ENCODE measurements at places on chromosomes 6 and 20.

DNA sequence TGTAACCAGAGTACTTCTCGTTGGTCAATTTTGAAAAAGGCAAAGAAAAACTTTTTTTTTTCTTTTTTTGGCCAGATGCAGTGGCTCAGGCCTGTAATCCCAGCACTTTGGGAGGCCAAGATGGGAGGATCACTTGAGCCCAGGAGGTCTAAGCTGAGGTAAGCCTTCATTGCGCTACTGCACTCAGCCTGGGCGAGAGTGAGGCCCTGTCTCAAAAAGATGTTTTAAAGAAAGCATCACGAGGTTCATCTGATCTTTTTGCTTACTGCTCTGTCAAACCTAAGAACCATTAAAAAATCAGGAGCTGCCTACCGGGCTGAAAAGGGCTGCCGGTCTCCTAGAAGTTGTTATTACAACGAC is 607 bp downstream of the LYRM2 start:
- DNase-seq, result no peak

- no peak for DNase-seq
Measured at GRCh38 chr20:37238426-37238825, 23.2 kb downstream of the GHRH start.

GRCh38 chr6:164005004-164005711 is 590.6 kb downstream of the QKI start:
- DNase-seq, result no peak

DNA sequence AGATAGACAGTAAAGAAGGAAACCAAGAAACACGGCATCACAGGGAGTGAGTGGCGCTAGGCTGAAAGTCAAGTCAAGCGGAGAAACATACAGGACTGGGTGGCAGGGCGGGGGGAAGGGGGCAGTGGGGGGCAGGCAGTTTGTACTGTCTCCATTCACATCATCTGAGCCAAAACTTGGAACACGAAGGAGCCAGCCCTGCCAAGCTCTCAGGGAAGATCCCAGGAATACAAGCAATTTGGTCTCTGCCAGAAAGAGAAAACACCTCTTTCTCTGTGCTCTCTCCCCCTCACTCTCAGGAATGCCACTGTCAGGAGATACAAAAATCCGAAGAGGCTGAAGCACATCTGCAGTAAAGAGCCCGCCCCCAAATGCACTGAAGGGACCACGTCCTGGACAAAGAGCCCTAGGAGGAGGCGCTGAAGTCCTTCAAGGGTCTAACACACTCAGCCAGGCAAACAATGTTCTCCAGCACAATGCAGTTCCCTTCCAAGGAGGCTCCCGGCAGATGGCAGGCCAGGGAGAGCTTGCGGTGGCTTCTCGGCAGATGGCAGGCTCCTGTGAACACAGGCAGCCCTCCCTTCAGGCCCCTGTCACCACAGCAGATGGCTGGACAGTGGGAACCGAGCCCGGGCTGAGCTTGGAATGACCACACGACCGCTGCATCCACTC is 90.0 kb downstream of the ATP9A start:
- DNase-seq, result no peak

DNA sequence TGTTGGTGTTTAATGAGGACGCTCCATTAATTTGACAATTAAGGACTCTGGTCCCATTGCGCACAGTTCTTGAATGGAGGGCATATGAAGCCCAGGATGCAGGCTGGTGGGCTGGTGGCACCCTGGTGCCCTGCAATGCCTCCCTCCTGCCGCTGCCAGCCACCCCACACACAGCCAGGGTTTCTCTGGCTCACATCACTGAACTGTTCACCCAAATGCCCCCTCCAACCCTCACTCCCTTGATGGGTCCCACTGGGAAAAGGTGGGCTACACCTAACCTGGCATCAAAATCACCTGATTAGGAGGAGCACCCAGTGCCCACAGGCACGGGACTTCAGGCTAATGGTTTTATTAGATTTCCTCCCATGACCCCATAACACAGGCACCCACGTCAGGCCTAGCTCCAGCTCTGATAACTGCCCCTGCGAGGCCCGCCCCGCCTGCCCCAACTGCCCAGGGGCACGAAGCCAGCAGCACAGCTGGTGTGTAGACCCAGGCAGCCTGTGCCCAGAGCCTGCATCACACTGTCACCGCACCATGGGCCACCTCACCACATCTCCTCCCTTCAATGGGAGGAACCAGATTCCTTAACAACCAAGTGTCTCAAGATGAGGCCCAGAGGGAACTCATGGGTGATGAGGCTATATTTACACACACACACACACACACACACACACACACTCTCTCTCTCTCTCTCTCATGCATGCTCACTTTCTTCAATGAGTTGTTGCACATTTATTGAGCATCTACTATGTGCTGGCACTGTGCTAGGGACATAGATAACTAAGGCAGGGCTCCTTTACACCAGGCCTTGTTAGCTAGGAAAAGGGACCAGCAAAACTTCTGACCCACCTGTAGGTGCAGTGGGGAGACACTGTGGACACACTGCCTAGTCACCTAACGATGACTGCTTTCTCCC is 107.3 kb downstream of the NOL4L start:
- no peak for DNase-seq

DNA sequence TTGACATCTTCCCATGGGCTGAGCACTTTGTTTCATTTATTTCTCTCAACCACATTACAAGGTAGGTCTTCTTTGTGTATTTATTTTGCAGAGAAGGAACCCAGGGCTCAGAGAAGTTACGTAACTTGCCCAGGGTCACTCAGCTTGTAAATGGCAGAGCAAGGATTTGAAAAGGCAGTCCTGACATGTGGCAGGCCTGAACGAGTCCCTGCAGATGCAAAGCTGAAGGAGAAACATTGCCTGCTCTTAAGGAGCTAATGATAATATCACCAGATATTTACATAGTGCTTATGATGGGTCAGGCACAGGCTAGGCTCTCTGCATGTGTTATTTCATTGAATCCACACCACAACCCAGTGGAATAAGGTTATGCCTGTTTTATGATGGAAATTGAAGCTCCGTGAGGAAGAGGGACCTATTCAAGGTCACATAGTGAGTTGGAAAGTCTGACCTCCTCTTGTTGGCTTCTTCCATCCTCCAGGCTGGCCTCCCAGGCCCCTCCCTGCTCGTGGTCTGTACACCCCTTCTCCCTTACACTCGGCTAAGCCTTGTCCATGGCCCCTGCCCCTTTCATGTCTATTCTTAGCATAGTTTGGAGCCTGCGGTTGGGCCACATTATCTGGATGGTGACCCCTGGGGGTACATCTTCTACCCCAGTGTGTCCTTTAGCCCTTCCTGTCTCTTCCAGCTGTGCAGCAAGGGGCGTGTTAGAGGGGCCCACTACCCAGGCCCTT is 12.5 kb downstream of the MYH7B start:
- DNase-seq, result no peak

DNA sequence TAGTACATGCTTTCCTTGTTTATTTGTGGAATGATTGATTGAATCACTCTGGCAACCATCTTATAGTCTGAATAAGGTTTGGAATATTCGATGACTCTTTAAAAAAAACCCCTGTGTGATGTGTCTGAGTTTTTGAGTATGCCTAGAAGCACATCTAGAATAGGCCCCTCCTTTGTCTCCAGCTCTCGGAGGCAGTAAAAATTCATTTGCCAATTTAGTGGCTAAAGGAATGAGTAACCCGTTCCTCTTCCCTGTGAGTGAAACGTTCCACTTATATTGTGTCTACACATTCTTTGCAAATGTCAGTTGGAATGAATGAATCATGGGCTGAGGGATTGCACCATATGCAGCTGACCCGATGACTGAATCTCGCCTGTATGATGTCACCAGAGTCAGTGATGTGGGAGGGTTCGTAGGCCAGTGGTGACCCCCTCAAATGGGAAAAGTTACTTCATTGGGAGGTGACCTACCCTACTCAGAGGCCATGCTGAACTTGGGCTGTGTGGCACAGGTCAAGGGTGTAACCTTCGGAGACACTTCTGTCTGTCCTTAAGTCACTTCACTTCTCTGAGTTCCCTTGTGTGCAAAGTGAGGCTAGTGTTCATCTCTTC is 21.6 kb downstream of the MOCS3 start:
- DNase-seq, result peak; percentile 90

- DNase-seq, result no peak
Measured at GRCh38 chr6:117138920-117139319, 126.4 kb upstream of the VGLL2 start.

- DNase-seq, result no peak
Measured at GRCh38 chr6:10425975-10426780, 11.3 kb upstream of the TFAP2A start.

GRCh38 chr6:113570161-113570560 is 287.0 kb upstream of the MARCKS start:
- no peak for DNase-seq

DNA sequence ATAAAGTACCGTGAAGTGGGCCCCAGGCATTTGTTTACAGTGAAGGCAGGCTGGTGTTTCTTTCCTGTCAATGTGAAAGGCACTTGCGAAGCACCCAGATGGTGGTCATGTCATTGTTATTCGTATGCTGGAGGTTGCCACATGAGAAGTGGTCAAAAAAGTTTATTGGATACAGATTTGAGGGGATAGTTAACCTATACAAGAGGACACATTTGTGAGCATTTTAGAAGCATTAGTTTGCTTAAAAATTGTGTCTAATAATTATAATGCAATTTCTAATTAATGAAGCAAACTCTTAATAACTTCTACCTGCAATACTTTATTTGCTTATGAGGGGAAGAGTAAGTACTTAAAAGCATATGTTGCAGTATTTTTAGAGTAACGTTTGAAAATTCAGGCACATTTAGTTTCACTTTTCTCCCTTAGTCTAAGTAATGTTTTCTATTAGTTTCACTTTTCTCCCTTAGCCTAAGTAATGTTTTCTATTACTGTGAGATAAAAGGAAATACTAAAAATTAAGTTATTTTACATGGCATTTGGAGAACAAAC is 120.7 kb upstream of the CLDN20 start:
- DNase-seq, result no peak

DNA sequence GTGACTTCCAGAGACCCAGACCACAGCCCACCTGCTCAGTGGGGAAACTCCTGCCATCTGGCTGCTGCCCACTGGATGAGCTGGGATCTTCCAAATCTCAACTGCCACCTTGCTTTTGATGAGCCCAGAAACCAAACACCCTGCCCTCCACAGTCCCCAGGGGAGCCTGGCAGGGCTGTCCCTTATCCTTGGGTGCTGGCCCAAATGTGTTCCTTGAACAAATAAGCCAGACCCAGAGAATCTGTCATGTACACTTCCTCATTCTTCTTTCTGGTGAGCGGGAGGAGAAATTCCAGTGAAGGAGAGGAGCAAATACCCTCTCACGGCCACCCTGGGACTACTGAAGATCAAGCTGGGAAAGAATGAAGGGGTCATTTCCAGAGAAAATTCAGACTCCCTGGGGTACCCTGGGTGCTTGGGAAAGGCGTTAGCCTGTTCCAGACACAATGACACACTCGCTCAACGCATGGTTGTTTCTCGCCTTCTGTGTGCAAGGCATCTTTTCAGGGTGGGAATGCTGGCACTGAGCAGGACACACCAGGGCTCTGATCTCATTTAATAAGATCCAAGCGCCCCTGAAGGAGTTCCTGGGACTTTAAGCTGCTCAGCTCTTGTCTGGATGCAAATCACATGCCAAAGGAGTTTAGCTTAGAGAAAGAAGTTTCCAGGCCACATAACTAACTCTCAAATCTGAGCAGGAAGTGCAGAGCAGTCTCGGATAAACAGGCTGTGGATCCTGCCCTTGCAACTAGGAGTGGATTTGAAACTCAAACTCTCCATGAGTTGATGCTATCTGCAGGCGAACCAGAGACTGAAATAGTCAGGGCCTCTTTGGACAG is 38.5 kb downstream of the PXDC1 start:
- DNase-seq, result no peak

GRCh38 chr6:67016921-67017460 is 1310.0 kb upstream of the EYS start:
- DNase-seq, result no peak

DNA sequence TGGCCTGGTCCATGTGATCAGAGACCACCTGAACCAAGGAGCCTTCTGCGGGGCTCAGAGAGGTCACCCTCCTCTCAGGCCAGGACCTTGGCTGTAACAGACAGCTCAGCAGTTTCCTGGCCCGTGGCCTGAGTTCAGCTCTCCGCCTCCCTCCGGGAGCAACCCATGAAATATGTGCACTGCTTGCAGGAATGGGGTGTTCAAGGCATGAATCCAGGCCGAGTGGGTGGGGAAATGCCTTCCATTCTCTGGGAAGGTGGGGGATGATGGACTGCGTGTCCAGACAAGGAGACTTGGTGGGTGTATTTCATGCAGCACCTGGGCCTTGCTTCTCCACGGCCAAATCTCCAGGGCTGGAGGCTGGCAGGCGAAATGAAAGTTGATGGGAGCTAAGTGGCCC is 46.0 kb downstream of the SIRPA start:
- no peak for DNase-seq

DNA sequence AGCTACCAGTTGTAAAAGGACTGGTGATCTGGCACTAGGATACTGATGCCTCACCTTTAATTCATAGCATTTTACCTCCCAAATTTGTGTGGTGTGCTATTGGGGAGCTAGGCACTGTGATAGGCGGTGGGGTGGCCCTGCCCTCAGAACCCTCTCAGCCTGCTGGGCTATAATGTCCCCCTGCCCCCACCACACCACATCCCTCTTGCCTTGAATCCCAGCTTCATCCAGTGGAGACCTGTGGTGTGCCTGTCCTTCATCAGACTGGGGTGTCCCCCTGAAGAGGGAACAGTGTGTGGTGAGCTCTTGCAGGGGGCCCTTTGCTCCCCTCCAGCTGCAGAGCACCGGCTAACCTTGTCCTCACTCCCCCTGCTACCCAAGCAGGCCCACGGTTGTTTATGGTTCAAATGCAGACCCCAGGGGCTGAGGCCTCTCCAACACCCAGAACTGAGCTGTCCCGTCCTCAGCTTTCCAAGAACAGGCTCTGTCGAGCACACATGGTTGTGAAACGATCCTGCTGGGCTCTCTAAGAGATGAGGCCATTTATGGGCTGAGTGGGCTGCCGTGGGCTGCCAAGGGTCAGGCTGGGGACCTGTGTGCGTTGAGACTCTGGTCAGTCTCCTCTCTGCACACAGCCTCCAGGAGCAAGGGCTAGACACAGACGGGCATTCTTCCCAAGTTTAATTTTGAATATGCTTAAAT is 26.9 kb upstream of the VEGFA start:
- no peak for DNase-seq

DNA sequence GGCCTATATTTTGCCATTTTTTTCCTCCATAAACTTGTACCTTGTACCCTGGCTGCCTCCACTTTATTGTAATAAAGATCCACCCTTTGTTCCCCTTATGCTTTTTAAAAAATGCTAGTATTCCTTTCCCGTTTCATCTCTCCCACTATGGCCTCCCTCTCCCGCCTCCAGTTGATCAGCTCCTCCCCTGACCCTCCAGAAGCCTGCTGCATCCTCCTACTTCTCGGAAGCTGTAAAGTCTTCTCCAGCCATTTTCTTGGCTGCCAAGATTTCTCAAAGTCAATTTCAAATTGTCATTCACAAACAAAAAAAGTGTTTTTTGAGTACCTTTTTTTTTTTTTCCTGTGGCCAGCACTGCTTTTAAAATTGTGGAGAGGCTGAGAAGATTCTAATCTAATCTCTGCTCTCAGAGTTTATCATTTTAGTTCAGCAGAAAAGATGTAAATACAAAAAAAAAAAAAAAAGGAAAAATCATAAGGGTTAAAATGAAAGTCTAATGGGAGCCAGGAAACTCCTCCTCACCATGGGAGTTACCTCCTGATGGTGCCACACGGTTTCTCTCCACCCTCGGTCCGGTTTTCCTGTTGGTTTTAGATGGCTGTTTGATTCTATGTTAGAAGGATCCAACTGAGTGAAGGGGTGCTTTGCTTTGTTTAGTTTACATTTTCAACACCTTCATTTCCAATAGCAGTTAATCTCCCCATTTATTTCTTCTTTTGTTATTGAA is 103.0 kb upstream of the KCNK16 start:
- DNase-seq, result peak; percentile 66

- no peak for DNase-seq
Measured at GRCh38 chr6:64050590-64050989, 415.0 kb downstream of the PHF3 start.

GRCh38 chr20:21836346-21836745 is 130.9 kb downstream of the PAX1 start:
- DNase-seq, result no peak

Measured in SW 1271 (cell line).